ENCODE measurements at places on chromosomes 13 and 19.
A peak's percentile ranks its signal among the peaks of the same experiment; 100 is the strongest.

DNA sequence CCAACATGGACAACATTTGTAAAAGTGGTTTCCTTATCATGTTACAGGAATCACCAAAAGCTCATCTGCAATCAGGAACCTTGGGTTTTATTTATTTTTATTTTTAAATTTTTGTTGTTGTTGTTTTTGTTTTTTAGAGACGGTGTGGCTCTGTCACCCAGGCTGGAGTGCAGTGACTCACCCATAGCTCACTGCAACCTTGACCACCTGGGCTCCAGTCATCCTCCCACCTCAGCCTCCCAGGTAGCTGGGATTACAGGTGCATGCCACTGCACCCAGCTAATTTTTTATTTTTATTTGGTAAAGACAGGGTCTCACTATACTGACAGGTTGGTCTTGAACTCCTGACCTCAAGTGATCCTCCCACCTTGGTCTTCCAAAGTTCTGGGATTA is 13.6 kb upstream of the SERP2 start:
- DNase-seq: no peak

GRCh38 chr13:103039183-103039582 is 27.0 kb downstream of the SLC10A2 start:
- no peak for DNase-seq

DNA sequence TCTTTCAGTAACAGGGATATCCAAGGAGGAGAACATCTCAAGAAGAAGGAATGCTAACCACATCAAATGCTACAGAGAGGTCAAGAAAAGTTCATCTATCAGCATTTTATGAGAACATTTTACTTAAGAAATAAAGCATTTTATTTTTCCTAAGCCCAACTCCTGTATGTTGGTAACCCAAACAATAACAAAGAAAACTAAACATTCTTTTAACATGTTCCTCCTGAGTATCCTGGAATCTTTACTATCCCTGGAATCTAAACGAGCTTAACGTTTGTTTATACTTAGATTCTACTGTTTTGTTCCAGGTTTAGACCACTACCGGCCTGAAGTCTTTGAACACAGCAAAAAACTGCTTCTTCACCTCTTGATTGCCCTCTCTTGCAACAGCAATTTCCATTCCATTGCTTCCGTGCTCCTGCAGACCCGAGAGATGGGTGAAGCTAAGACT is 89.7 kb downstream of the ZAR1L start:
- DNase-seq: peak; percentile 39

- DNase-seq: no peak
These were observed 2139.9 kb downstream of the PCDH9 start for GRCh38 chr13:65090186-65090585.

DNA sequence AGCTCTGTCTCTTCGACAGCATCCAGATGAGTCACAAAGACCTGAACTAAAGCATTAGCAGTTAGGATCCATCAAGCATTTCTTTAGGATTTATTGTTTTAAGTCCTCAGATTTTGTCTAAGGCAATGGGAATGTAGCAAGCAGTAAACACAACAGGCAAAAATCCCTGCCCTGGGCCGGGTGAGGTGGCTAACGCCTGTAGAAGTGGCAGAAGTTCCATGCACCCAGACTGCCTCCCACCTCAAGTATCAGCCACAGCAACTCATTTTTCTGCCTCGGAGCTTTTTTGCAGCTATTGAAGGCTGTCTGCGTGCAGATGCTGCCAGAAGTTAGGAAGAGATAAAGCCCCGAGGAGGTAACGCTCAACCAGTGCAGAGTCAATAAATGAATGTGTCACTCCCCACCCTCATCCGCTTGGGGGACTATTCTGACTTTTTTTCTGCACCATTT is 47.1 kb upstream of the MRI1 start:
- DNase-seq: peak; percentile 25

- peak; percentile 97 for DNase-seq
These were observed 539 bp upstream of the ZNF667 start for GRCh38 chr19:56477429-56478338.

DNA sequence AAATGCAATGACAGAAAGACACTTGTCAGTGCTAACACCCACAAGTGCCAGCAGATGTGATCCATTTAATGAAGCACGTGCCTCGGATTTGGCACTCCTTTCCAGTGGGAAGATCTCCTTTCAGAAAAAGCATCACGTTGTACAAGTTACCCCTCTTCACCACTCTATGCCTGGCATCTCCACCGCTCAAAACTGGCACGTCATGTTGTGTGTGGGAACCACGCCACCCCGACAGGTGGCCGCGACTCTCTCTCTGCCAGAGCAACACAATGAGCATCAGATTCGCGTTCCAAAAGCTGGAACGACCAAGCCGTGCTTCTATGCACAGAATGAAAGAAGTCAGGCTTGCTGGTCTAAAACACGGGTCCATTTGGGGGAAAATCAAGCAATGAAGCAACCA is 24.3 kb downstream of the TMTC4 start:
- DNase-seq: no peak

GRCh38 chr13:29975283-29975682 is 124.9 kb upstream of the UBL3 start:
- DNase-seq: no peak

Measured in AG08396 (cell line).